ENCODE measurements at places on chromosomes 1 and 21.
A peak's percentile ranks its signal among the peaks of the same experiment; 100 is the strongest.

DNA sequence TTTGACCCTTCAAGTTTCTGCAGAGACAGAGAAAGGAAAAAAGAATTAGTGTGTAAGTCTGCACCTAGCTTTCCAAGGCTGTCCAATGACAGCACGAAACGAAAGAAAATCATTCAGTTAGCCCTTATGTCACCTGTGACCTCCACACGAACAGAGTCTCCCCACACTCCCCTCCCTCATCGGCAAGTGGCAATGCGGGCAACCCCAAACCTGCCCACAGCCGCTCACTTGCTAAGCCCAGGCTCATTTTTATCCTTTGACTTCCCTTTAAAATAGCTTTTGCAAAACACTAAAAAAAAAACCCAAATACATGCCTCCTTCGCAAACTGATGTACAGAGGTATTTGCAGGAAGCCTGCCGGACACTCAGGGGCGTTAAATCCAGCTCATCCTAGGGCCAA is 10.3 kb downstream of the RCC2 start:
- no peak for DNase-seq

DNA sequence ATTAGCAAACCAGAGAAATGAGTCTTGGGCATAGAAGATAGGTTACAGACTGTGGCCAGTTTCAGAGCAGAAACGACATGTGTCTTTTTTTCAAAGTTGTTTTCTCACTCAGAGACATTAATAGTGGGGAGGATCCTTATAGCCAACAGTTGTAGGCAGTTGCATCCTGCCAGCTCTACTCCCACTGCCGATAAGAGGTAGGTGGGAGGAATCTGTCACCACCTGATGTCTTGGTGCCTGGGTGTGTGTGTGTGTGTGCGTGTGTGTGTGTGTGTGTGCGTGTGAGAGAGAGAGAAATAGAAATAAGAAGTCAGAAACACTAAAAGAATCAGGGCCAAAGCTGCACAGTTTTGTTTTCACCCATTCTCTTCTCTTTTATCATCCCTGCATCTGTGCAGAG is 219.5 kb downstream of the ZP4 start:
- no peak for DNase-seq

DNA sequence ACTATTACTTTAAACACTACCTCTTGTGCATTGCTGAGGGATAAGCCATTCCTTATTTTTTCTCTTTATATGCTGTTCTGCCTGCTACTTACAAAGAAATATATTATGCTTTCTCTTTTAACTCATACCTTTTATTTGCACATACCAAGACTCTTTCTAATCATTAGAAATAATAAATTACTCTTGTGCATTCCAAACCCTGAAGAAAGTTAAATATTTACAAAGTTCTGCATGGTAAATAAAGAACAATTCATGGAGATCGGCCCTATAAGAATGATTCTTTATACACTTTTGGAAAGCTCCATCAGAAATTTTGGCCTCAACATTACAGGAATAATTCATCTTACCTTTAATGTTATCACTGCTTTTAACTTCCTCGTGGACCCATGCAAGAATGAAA is 86.7 kb upstream of the PALMD start:
- DNase-seq, result no peak

GRCh38 chr1:226476648-226477319 is 68.9 kb upstream of the PARP1 start:
- no peak for DNase-seq

GRCh38 chr1:62038594-62039284 is 155.9 kb upstream of the L1TD1 start:
- no peak for DNase-seq

DNA sequence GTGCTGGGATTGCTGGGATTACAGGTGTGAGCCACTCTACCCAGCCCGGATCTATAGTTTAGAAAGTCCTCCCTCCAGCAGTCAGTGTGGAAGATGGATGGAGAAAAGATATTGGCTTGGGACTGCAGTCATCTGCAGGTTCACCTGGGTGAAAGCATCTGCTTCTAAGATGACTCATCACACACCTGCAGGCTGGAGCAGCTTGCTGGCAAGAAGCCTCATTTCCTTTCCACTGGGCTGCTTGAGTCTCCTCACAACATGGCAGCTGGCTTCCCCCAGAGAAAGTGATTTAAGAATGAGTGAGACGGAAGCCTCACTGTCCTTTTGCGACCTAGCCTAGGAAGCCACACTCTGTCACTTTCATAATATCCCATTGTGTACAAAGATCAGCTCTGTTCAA is 50.0 kb downstream of the FOXO6 start:
- DNase-seq, result no peak

DNA sequence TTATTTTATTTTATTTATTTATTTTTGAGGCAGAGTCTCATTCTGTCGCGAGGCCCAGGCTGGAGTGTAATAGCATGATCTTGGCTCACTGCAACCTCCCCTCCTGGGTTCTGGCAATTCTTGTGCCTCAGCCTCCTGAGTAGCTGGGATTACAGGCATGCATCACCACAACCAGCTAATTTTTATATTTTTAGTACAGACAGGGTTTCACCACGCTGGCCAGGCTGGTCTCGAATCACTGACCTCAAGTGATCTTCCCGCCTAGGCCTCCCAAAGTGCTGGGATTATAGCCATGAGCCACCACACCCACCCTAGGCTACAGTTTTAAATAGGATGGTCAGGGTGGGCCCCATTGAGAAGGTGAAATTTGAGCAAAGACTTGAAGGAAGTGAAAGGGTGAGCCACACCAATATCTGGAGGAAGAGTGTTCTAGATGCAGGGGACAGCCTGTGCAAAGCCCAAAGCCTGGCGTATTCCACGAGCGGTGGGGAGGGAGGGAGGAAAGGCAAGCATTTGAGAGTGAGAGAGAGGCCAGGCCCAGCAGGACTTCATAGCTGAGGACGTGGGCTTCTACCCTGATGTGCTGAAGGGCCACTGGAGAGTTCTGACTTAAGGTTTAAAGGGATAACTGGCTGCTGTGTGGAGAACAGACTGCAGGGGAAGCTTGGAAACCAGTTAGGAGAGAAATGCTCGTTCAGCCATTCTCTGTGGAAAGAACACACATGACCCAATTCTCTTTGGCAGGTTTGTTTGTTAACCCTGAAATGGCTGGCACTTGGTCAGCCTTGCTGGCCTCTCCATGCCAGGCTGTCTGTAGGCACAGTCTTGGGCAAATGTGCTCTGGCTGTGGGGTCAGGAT is 62.6 kb upstream of the FAM20B start:
- DNase-seq, result no peak

- no peak for DNase-seq
Measured at GRCh38 chr1:96962751-96963211, 241.2 kb downstream of the PTBP2 start.

DNA sequence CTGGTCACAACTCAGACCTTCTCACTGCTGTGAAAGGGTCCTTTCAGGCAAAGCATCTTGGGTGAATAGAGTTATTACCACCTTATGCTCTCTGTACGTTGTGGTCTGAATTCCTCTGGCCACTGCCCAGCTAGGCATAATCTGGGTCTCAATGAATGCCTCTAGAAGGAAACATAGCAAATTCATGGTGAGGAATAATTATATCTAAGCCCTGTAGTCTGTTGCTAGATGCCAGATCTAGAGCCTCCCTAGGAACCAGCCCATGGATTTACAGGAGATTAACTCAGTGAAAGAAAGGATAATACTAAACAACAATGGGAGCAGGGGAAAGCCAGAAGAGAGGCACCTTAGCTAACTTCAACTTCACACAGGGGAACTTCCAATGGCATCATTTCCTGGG is 2.4 kb upstream of the COL11A1 start:
- DNase-seq, result peak; percentile 33

DNA sequence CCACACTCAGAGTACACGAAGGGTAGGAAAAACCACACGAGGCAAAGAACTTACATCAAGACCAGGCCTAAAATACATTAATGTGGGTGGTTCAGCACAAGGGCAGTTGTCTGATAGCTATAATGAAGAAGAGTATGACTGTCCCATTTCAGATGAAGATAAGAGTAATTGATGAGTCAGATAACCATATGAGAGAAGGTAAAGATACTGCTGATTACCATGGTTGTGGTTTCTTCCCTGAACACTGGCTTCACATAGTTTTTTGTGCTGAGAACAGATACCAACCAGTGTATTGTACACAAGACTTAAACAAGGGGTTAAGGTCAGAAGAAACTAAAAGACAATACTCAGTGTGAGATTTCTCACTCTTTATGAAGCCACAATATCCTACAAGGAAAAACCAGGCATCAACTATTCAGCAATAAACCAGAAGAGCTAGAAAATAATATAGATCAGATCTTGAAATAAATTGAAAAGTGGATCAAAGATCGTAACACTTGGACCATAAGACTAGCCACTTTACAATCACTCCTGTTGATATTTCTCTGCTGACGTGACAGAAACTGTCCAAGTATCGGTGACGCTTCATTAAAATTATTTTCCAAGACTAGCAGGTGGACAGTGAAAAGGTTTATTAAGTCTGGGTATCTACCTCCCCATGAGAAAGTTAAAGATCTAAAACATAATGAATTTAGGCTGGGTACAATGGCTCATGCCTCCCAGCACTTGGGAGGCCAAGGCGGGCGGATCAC is 28.6 kb downstream of the PUM1 start:
- DNase-seq, result no peak

DNA sequence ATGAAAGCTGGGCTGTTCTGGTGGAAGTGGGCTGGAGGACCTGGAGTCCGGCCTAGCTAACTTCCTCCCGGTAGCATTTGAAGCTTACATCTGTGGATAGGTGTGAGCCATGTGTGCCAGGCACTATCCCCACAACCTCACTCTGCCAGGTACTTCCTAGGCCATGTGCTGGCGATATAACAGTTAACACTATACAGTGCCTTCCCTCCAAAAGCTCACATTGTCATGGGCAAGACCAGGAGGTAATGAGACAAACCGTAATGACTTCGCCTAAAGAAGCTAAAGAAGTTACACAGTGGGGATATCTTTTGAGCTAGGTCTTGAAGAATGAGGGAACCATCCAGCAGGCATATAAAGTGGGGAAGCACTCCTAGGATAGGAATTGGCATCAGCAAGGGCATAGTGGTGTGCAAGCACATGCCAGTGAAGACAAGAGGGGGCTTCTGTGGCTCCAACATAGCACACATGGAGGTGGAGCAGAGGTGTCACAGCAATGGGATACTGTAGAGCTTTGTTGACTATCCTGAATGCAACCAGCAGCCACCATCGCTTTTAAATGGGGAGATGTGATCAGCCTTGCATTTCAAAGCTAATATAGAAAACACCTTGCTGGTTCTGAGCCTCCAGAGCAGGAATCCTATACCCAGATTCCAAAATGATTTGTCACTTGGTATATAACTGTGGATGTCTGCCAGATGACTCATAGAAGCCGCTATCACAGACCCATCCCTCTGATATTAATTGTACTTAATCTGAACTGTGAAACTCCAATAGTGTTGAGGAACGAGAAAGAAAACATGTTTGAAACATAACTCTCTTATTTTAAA is 466.3 kb downstream of the LMO4 start:
- no peak for DNase-seq

DNA sequence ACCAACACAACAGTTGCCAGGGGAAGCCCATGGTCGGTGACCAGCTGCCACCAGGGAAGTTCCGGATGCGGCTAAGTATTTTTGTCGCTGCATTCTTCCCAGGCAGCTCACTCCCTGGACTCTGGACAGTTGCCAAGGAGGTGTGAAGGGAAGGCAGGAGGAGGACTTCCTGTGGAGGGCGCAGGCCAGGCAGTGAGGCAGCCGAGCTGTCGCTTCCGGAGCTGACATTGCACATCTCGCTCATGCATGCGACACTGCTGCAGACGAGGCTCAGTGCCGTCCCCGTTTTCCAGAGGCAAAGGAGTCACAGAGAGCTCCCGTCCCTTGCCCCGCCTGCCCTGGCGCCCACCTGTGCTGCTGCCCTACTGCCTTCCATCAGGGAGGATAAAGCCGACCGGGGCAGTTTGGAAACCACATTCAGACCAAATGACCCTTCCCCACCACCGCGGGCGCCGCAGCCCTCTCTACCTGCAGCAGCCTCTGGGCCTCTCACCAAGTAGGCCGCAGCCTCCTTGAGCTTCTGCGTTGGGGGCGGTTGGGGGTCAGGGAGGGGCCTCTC is 81.4 kb downstream of the NENF start:
- no peak for DNase-seq

DNA sequence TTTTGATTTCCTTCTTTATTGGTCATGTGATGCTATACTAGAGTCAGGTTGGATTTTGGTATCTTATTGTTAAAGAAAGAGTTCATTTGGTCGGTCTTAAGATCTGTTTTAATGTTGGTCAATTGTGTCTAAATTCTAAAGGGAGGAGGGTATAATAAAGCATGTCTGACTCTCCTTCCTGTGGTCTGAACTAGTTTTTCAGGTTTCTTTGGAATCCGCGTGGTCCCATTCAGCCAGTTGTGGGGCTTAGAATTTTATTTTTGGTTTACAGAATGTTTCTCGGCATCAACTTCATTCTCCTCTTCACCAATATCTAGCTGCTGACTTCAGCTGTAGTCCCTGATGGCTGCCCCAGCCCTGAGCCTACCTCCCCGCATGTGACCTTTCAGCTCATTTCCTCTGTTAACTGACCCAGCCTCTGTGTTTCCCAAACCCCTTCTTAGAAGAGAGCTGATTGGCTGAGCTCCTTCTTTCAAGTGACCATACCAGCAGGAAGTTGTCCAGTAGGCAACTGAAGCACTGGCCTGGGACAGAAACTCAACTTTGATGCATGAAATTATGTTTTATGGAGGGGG is 8.7 kb upstream of the MYOC start:
- no peak for DNase-seq

GRCh38 chr1:209355415-209355814 is 228.1 kb upstream of the CAMK1G start:
- DNase-seq, result no peak

GRCh38 chr1:19274636-19275035 is 13.9 kb downstream of the AKR7A3 start:
- DNase-seq, result no peak

- DNase-seq, result no peak
Measured at GRCh38 chr21:32192291-32193097, 86.4 kb downstream of the MIS18A start.

GRCh38 chr1:119298687-119299303 is 69.8 kb upstream of the HAO2 start:
- DNase-seq, result no peak

GRCh38 chr1:109626682-109627408 is 7.2 kb downstream of the AMPD2 start:
- DNase-seq, result no peak

- no peak for DNase-seq
Measured at GRCh38 chr1:236492378-236492777, 31.4 kb upstream of the LGALS8 start.

GRCh38 chr1:110476028-110476765 is 25.2 kb downstream of the PROK1 start:
- DNase-seq, result no peak
